Stimulated activated CD8-positive, alpha-beta memory T cell treated with anti-CD3 and anti-CD28 coated beads, Interleukin-4, amount 100 ng/mL, for 1 hour (primary cell): ENCODE measurements at places on chromosomes 1 and 21.

DNA sequence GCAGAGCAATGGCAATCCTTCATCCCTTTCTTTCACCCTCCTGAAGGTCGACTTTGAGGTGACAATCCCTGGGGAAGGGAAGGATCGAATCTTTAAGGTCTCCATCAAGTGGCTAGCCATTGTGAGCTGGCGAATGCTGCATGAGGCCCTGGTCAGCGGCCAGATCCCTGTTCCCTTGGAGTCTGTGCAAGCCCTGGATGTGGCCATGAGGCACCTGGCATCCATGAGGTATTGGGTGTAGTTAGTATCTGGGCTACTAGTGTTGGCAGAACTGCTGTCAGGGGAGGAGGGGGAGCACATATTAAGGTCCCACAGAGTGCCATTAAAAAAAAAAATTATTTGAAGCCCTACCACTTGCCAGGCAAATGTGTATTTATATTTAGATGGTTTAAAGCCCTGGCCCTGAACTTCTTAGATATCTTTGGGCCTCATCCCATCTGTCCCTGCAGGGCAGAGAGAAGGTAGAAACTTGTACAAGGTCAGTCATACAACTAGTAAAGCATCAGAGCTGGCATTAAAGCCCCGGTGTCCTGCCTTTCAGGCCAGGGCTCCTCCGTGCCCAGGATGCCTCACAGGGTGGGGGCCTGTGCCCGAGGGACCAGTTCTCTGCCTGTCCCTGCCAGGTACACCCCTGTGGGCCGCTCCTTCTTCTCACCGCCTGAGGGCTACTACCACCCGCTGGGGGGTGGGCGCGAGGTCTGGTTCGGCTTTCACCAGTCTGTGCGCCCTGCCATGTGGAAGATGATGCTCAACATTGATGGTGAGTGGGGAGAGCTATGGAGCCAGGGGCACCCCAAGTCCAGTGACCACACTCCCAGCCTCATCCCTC is 10.3 kb downstream of the AGO1 start:
- no peak for DNase-seq

GRCh38 chr1:206503591-206504362 is 3.6 kb upstream of the RASSF5 start:
- DNase-seq = no peak

- DNase-seq = no peak
These were observed 34.4 kb downstream of the ALPL start for GRCh38 chr1:21543598-21543997.

DNA sequence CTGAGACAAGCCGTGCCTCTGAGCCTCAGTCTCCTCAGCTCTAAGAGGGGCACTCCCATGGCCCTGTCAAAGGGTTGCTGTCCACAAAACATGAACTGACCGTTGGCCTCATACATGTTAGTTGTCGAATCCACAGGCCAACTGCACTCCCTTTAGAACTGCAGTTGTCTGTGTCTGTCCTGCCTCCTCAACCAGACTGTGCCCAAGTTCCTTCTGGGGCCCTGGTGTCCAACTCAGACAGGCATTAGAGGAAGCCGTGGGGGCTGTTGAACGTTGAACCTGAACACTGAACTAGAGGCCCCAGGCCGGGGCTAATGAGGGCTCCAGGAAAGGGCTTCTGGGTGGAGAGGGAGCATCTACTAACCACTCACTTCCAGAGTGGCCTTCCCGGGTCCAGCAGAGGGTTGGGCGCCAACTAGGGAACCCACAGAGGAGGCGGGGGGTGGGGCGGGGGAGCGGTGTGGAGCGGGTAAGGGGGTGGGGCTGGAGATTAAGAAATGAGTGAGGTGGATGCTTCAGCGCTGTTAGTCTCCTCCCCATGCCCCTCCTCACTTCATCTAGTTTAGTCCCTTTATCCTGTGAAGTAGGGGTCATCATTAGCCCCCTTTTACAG is at the start of gene RAB42:
TSS of gene RAB42 (plus strand) at position 558 of the 613 bp plus-strand sequence. CDS start 247 bp downstream, outside the sequence.
- DNase-seq = no peak

GRCh38 chr1:87903242-87903641 is 574.6 kb downstream of the LMO4 start:
- DNase-seq = no peak

GRCh38 chr1:214377886-214378285 is 96.9 kb downstream of the SMYD2 start:
- no peak for DNase-seq

- no peak for DNase-seq
These were observed 111.6 kb upstream of the PDE4B start for GRCh38 chr1:65681096-65681495.

DNA sequence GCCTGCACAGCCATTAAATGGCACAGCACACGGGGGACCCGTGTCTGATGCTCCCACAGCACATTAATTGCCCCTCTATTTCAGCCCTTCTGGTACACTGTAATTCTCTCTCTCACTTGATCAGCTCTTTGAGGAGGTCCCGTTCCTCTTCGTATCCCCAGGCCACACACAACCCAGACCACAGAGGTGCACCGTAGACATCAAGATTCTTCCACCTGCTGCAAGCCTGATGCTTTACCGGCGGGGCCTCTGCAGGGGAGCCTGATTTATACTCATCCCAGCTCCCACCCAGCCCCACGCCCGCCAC is 759 bp downstream of the SMYD3 start:
- DNase-seq = no peak

- no peak for DNase-seq
These were observed 140.8 kb downstream of the ZNF644 start for GRCh38 chr1:90881034-90881433.

DNA sequence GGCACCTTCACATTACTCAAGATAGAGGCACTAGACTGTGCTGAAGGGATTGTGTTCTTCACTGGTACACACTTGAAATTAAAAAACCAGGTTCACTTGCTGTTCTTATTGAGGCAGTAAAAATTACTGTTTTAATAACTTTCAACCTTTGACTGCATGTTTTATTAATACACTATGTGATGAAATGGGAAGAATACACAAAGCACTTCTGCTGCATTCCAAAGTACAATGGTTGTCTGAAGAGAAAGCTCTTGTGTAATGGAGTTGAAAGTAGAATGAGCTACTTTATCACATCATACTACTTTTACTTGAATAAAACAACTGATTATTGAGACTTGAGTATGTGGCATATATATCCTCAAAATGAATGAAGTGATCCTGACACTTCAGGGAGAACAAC is 49.7 kb downstream of the LRRC8C start:
- DNase-seq = no peak

DNA sequence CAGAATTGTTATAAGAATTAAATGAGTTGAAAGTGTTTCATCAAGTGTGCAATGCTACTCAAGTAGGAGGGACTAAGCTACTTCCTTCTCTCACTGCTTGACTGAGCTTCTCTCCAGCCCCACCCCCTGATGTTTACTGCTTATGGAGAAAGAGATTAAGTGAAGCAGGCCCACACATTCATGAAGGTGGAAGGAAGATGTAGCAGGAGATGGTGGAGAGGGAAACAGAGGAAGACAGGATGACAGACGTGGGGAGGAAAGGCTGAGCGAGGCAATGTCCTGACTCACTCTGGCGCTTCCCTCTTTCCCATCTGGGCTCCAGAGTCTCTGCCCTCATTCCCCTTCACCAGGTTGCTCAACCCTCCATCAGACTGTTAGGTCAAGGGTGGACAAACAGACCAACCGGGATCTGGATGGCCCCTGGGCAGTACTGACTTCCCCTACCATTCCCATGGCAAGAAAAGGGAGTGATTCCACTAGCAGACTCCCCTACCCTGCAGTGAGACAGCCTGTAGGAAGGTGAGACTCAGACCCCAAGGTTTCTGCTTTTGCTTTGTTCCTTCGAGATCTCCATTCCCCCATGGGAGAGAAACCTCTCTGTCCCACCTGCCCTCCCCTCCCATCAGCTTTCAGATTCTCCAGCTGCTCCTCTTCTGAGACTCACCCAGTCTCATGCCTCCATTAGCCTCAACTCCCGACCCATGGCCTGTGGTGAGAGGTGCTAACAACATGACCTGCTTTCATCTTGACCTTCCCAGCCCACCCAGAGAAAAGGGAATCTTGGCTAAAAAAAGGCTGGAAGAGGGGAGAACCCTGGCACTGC is 3.1 kb upstream of the ARHGEF2 start:
- DNase-seq = no peak

- no peak for DNase-seq
These were observed 27.0 kb upstream of the TRAPPC10 start for GRCh38 chr21:43984905-43985689.

DNA sequence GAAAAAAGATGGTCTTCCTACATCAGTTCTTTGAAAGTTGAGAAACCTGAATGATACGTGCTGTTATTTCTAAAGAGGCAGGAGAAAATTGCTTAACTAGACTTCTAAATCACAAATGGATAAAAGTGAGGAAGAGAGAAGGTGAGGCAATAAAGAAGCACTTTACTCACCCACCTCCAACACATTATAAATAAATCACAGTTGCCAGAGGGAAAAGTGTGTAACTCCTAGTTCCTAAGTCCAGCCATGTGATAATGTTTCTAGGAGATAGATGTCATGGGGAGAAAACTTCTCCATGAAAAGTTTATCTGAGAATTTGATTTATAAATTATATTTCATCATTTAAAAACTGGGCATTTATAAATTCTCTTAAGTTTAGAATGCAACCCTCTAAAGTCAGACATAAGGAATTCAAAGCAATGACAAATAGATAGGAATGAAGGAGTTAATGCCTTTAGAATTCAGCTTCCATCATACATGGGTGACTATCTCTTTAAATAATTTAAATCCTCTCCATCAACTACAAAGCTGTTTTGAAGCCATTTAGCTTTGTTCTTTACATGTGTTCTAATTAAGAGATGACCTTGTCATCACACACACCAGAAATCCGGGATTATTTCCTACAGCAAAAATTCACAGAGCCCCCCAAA is 60.0 kb downstream of the NRIP1 start:
- DNase-seq = no peak
